ENCODE measurements at places on chromosomes 2 and 18.
A peak's percentile ranks its signal among the peaks of the same experiment; 100 is the strongest.

DNA sequence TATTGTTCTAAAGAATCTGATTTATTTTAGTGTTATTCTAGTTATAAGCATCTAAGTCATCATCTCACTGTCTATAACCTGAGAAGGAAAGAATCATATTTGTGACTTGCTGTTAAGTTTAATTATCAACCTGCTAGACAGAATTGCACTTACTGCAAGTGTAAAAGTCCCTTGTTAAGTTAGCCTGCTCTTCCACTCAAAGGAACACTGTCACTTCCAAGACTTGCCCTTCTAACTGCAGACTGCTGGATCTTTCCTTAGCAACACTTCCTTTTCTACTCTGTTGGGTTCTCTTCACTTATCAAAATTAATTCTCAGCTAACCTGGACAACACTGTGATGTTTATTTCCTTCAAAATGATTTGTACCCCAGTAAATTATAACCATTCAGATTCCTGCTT lies 323.2 kb upstream of the TFPI start:
- no peak for DNase-seq

- no peak for DNase-seq
Measured at GRCh38 chr18:59555995-59556659, 141.1 kb downstream of the CCBE1 start.

DNA sequence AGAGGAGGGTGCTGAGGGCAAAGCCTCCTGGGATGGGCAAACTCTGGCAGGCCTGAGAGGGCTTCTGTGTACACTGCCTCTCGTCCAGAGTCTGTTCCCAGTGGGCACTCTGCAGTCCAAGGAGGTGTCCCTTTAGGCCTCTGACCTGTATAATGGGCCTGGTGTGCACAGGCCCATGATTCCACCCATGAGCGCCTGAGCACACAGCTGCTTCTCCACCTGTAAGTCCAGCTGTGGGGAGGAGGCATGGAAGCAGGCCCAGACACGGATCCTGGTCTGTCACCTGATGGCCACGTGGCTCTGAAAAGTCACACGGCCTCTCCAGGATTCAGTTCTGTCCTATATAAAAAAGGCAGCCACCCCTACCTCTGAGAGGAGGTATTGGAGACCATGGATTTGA lies 57.0 kb downstream of the PARD6G start:
- no peak for DNase-seq

DNA sequence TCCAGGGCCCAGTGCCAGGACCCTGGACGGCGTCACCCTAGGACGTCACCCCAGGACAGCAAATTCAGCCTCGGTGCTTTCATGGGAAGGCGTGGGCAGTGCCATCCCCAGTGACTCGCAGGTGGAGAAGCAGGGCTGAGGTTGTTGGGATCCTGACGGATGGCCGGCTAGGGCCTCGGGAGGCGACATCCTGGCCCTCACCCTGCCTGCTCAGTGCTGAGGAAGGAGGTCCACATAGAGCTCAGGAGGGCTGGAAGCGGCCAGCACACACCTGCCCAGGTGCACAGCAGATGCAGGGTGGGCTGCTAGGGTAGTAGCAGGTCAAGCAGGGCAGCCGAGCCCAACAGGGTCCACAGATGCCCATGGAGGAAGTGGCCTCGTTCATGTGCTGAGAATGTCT lies 482.0 kb upstream of the SALL3 start:
- no peak for DNase-seq

GRCh38 chr2:233252227-233252626 lies 754 bp downstream of the ATG16L1 start:
- DNase-seq: no peak

DNA sequence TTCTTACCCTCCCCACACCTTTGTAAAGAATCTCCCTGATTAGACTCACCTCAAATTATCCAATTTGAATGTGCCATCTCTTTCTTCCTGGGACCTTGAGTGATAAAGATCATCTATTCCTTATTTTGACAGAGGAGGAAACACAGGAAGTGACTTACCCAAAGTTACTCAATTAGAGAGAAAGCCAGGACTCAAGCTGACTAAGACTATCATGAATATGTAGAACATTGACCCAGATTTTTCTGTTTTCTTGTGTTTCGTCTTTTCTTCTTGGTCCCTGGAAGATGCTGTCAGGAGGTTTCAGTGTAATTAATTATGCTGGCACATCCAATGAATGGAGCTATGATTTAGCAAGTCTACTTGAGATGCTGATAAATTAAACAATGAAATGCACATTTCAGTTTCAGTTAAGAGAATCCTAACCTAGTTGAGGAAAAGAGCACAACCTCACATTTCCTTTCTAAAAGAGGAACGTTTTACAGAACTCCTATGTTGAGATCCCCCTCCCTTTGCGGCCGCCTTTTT lies 380.4 kb downstream of the CLIP4 start:
- no peak for DNase-seq

- no peak for DNase-seq
Measured at GRCh38 chr18:77455004-77455403, 205.4 kb downstream of the GALR1 start.

GRCh38 chr2:52429740-52430139 lies 1337.9 kb upstream of the CHAC2 start:
- no peak for DNase-seq

GRCh38 chr2:229784791-229785190 lies 70.4 kb upstream of the DNER start:
- DNase-seq: no peak

GRCh38 chr18:79680100-79680879 lies 687 bp downstream of the CTDP1 start:
- peak; percentile 45 for DNase-seq

DNA sequence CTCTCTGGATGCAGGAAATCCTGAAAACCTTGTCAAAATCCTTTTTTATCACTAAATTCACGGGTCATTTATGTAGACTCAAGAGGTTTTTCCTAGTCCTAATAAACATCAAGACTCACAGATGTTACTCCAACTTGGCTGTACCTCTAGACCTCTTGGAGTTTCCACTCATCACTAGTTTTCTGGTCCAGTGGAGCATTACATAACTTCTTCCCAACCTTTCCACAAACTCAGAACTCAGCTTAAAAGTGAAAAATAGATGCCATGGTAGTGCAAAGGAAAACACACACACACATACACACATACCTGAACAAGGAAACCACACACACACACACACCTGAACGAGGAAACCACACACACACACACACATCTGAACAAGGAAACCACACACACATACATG lies 807.2 kb downstream of the LRP1B start:
- DNase-seq: no peak

DNA sequence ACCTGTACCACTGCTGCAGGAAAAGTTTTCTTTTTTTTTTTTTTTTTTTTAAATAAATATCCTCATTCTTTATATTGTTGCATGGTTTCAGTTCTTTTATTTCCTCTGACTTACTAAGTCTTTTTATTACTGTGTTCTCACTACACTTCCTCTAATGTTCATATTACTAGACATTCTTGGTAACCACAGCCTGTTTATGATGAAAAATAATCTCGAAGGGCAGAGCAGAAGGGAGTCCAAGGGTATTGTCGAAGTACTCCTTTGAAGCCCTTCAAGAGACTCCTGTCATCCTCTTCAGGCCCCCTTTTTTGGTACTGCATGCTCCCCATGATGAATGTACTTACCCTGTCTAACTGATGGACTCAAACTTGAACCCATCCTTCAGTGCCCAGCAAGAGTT lies 61.2 kb downstream of the RND3 start:
- DNase-seq: no peak

GRCh38 chr2:127485051-127485693 lies 41.1 kb downstream of the IWS1 start:
- no peak for DNase-seq

GRCh38 chr18:30971338-30971956 lies 71.1 kb downstream of the DSC3 start:
- DNase-seq: peak; percentile 10

GRCh38 chr2:127081826-127082633 lies 24.9 kb downstream of the BIN1 start:
- DNase-seq: no peak

DNA sequence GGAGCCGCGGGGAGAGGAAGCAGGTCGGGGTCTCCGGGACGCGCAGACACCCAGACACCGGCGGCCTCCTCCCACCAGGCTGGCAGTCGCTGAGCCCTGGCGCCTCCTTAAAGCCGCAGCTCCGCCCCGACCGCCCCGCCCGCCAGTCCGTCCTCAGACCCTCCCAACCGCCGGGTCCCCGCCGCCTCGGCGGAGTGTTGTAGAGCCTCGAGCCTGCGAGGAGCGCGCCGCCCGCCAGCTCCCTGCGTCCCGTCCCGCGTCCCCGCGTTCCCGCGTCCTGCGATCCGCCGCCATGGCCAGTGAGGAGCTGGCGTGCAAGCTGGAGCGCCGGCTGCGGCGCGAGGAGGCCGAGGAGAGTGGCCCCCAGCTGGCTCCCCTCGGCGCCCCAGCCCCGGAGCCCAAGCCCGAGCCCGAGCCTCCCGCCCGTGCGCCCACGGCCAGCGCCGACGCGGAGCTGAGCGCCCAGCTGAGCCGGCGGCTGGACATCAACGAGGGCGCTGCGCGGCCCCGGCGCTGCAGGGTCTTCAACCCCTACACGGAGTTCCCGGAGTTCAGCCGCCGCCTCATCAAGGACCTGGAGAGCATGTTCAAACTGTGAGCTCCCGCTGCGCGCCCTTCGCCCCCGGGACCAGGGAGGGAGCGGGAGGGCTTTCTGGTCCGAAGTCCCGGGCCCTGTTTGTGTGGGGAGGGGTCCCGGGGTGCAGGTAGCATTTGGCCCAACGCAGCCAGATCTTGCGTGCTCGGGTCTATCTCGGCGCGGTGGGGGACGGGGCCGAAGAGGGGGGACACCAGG lies at the start of gene EFHD1:
Gene EFHD1, plus strand, starts transcription at position 192 of the 793 bp plus-strand sequence. Its CDS starts 101 bp downstream, at position 293.
- DNase-seq: peak; percentile 83

DNA sequence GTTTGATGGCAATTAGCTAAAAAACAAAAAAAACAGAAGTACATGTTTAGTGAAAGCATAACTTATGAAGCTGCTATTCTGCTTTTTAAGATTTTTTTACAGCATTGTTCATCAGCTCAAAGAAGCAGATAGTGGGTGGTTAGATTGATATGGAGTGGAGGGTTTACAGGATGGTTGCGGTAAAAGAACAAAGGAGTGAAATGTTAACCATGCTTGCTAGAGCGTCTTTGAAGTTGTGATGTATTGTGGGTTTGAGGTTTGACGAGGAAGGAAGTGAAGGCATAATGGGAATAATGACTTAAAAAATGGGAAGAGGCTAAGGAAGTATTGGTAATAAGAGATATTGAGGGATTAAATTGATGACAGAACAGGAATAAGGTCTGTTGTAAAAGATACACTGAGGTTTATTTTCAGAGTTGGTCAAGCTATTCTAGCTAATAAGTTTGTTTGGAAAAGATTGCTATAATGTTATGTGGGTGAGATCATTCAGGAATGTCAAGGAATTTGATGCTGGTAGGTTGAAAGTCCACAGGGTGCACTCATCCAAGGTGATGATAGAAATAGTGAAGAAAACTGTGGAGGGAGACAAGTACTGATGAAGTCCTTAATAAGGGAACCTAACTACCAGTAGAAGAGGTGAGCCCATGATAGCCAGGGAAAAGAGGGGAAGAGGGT lies 14.6 kb downstream of the SPOPL start:
- peak; percentile 41 for DNase-seq

GRCh38 chr2:161943011-161943410 lies 131.0 kb downstream of the DPP4 start:
- no peak for DNase-seq
